ENCODE measurements at places on chromosomes 1 and 21.

- no peak for DNase-seq
Measured at GRCh38 chr1:161311595-161312181, 1.9 kb upstream of the MPZ start.

DNA sequence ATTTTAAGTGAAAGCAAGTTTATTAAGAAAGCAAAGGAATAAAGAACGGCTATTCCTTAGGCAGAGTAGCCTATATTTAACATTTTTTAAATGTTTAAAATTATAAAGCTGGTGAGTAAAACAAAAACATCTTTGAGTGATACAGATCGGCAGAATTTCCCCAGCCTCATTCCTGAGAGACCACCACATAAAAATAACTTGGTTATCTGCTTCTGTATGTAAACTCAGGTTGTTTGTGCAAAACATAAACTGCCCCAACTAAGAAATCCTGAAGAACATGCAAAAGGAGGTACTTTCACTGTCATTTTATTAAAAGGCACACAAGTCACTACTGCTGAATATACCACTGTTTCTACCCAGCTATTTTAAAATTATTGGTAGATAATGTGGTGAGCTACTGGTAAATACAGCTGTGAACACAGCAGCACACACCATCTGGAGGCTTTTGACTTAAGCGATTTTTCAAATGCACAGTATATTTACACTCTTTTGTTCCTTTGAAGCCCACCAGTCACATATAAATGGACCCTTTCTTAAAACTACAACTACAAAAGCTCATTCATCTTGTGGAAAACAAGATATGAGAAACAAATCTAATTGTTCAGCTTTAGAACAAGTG lies 119.3 kb downstream of the RERE start:
- no peak for DNase-seq

DNA sequence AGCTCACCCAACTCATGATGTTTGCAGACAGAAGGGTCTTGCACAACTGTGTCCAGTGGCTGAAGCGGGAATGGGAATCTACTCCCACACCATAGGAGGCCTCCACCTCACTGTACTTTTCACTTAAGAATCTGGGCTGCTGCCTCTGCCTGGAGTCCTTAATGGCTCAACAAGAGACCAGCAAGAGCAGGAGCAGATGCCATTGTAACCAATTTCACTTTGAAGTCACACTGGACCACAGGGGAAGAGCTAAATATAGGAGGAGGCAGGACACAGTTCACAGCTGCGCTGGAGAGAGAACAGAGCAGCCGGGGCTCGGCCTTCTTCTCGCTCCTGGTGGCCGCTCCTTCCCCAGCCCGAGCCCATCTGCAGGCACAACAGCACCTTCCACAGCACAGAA lies 120.4 kb downstream of the SIPA1L2 start:
- peak; percentile 27 for DNase-seq

DNA sequence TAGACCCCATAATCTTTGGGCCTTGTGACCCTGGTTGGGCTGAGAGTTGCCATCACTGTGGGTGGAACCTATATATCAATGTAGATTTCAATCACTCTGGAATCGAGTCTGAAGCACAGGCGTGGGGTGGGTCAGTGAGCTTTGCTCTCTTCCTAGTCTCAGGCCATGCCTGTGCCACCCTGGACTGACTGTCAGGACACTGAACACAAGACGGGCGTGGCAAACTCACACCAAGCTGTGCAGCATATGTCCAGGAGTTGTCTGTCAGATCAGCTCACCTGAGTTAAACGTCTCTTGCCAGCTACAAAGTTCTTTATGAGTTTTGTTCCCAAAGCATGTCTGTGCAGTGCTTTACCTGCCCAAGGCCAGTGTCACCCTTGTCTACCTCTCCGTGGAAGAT lies 30.9 kb upstream of the ALPL start:
- DNase-seq: no peak

DNA sequence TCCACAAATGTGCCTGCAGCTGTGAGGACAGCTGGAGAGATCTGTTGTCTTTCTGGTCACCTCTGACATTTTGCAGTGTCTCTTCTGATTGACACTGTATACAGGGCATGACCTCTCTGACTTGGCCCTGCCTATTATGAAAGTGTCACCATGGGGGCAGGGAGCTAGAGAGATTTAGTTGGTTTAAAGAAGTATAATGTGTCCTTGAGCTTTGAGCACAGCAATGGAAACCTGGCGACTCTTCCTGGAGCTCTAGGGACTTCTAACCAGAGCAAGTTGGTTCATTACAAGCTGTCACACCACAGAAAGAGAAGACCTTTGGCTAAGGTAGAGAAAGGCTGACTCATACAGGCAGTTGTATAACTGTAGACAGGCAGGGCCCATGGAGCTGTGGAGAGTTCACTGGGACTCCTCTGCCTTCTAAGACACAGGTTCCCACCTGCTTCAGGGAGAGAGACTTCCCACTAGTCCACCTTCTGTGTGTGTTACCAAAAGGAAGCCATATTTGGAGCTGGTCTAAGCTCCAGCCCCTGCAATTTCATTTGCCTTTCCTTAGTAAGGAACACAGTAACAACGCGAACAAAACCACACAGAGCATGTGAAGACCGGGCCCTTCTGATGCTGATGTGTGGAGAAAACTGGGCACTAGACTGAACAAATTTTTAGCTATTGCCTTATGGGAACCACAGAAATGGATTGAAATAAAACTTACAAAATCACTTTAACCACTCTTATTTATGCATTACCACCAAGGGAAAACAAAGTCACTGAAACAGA lies 90.5 kb upstream of the ADAR start:
- no peak for DNase-seq

DNA sequence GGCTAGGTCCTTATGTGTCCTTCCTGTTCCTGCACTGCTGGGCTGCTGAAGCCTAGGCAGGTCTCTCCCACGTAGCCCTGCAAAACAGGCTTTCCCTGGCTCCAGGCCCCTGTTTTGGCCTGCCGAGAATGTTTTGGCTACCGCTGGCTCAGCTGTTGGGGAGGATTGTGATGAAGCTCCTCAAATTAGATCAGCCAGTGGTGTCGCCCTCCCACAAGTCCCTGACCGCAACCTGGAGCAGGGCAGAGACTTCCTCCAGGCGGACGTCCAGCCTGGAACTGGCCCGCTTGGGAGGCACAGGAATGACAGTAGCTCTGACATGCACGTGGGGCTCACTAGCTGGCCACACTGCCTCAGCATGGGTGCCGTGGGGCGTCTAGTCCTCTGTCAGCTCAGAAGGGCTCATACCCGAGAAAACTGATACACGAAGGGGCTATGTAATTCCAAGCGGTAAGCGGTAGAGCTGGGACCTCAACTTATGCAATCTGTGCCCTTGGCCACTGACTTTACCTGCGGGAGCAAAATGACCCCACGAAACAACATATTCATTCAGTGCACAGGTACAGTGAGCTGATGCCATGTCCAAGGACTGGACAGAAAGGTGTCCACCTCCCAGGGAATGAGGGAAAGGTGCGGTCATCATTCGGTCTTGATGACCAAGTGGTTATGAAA lies 26.6 kb downstream of the DHRS3 start:
- DNase-seq: no peak

- DNase-seq: no peak
Measured at GRCh38 chr1:237712586-237713157, 178.1 kb downstream of the ZP4 start.

DNA sequence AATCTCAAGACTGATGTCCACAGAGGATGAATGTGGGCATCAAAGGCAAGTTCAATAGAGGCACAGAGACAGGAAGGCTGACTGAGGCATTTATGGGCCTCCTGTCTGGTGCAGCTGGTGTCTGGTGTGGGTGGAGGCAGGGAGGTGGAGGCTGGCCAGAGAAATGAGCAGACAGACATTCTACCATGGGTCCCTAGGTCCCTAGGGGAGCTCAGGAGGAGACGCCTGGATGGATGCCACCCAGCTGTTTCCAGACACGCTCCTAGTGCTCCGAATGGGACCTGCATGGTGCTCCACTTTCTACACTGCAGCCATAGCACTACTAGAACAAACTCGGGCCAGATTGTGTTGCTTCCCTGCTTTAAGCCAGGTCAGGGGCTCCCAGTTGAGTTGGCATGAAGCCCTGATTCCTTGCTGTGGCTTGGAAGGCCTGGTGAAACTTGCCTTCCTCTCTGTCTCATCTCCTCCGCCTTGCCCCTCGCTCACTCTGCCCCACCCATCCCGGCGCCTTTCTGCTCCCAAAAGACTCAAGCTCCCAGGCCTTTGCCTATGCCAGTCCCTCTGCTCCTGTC lies 25.3 kb downstream of the PADI2 start:
- no peak for DNase-seq

GRCh38 chr1:212650228-212650627 lies 41.7 kb downstream of the ATF3 start:
- no peak for DNase-seq

DNA sequence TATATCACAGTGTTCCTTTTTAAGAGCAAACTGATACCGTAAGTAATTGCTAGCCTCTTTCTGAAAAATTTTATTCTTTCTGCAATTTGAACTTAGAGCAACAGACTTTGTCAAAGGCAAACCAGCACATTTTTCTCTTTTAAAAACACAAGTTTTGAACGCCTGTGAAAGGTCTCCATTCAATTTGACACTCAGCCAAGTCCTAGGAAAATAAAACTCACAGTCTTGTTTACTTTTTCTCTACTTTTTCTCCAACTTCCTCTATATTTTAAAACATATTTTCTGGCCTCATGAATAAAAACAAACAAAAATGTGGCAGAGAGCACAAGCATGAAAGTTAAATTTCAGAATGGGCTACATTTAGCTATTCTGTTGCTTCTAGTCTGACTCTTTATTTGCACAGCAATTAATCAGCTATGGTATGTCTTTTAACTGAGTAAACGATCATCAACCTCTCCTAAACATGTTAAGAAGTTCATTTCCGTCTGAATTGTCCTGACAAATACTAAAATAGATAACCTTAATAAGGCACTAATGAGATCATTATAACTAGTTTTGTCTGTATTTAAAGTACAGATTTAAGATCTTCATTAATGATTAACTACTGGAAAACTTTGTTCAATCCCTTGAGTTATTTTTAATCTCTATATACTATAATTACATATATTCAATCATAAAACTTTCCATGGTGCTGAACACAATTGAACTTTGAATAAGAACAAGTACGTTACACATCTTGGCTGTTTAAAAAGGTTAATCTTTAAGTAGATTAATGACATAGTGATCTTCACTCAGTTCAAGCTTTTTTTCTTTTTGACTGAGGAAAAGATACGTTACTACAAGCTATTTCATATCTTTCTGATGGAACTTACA lies 550.6 kb downstream of the PTBP2 start:
- DNase-seq: no peak

GRCh38 chr1:96944432-96945092 lies 223.0 kb downstream of the PTBP2 start:
- DNase-seq: no peak

- no peak for DNase-seq
Measured at GRCh38 chr1:79037085-79037484, 30.6 kb upstream of the ADGRL4 start.

GRCh38 chr1:12420171-12420570 lies 190.3 kb downstream of the VPS13D start:
- DNase-seq: no peak

DNA sequence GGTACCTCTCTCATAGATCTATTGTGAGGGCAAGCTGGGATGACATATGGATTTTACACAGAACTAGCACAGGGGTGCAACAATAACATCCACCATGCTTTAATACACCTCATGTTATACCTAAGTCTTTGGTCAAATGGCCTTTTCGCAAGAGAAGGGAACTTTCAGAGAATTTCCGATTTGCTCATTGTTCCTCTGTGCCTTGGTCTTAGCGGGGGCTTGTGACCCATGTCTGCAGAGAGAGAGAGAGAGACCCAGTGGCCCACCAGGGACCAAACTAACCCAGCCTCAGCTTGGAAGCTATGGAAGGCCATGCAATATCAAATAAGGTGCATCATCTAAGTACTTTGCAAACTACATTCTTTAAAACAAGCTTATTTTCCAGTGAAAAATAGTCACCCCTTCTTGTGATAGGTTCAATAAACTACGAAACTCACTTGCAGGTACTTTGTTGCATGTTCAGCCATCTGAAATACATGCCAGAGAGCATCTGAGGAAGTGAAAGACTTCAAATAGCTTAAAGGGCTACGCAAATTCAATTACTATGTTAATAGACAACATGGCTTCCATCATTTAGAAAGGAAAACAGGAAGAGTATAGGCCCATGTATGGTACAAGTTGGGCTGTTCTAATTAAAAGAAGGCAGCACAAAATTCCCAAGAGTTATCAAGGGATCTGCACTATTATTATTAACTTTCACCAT lies 100.7 kb downstream of the KCNN3 start:
- DNase-seq: no peak

- no peak for DNase-seq
Measured at GRCh38 chr1:167104256-167104633, 10.4 kb downstream of the STYXL2 start.

- no peak for DNase-seq
Measured at GRCh38 chr1:232145768-232146167, 484.2 kb downstream of the SIPA1L2 start.
